ENCODE measurements at places on chromosomes 1 and 21. TPM values are rescaled to one million over a fixed set of nuclear protein-coding genes. Genes with fewer than 3 reads are reported as not detected.

DNA sequence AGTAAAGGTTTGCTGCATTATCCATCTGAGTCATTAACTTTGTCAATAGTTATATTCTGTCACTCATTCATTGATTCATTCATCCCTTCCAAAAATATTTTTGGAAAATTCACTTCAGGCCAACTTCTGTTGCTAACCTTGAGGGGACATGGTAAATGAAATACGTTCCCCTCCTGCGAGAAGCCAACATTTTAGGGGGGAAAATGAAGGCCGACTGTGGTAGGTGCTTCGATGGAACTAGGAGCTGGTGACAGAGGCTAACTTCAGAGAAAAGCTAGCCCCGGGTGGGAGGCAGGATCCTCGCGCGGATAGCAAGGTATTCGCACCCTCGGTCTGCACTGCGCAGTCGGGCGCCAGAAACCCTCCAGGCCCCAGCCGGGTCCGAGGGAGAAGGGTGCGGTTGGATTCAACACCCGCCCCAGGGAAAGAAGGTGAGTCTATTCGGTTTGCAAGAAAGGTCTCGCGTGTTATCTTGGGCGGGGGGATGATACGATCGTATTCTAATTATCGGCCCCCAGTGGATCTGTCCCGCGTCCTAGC, 646 bp upstream of the RRP15 start:
- DNase-seq: peak; percentile 47

DNA sequence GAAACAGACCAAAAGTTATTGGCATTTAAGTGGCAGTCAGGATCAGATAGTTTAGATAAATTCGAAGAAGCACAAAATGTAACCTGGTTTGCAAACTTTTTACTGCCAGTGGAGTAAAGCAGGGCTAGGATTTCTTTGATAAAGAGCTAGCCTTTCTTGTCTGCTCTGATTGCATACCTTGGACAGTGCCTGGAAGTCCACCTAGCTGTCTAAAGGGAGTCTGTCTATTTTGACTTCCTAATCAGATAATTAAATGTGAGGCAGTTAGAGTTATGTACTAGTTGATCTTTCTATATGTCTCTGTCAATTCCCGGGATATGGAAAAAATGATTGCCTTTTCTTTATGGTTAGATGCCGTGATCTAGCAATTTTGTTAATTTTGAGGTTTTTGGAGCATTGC, 4.1 kb downstream of the GPSM2 start:
- no peak for DNase-seq

DNA sequence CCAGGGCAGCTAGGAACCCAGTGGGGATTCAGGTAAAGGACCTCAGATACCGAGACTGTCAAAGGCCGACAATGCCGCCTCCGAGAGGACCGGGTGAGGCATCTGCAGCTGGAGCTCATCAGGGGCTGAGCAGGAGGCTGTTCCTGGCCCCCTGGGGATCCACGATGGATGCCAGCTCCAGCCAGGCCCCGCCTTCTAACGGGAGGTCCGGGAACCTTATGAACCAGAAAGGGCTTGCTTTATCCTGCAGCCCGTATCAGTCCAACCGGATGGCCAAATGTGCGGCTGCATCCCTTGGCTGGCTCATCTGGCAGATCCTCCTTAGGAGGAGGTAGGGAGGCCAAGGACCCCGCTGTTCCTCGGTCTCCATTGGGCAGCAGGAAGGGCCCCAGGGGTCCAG, 32.0 kb downstream of the SLC45A1 start:
- DNase-seq: peak; percentile 78

DNA sequence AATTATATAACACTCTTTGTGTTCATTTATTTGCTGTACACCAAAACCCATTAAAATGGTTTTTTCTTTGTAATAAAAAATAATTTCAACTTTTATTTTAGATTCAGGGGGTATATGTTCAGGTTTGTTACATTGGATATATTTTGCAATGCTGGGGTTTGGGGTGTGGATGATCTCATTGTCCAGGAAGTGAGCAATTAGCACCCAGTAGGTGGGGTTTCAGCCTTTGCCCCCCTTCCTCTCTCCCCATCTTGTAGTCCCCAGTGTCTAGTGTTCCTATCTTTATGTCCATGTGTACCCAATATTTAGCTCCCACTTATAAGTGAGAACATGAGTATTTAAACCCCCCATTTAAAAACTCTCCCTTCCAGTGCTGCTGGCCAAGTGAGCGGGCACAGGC, 184.6 kb downstream of the RHOU start:
- DNase-seq: no peak

- no peak for DNase-seq
Observed at GRCh38 chr21:33266789-33267135, 595 bp downstream of the IL10RB start.

- DNase-seq: no peak
Observed at GRCh38 chr1:224779536-224779935, 149.9 kb upstream of the DNAH14 start.

- no peak for DNase-seq
Observed at GRCh38 chr1:86782482-86782881, 78.1 kb downstream of the SH3GLB1 start.

DNA sequence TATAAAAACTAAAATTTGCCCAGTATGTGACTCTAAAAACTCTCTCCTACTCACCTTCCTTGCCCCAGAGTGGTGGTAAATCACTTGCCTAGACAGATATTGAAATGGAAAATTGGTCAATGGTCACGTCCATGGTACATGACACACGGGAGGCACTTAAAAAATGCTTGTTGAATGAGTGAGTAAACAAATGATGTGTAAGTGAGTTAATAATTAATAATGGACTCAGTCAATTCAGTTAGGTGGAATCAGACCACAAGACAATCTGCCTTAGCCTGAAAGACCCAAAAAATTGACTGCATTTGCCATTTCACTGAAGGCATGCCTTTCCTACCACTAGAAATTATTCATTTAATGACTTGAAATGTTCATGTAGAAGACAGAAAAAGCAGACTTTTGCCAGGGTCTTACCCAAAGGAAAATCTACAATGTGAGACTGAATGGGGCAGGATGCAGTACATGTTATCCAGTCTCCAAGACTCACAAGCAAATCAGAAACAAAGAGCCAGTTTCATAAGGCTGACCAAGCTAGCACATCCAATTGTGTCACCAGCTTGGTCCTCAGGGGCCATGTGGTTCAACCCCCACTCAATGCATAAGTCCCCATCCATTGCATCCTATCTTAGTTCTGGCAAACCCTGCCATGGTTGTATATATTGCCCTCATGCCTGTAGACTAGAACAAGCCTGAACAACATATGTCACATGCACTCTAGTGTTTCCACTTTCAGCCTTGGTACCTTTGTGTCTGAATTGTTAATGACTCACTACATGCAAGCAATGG, 73.6 kb downstream of the TBX15 start:
- DNase-seq: no peak

Gene INTS7
- 10.9 TPM for total RNA-seq

DNA sequence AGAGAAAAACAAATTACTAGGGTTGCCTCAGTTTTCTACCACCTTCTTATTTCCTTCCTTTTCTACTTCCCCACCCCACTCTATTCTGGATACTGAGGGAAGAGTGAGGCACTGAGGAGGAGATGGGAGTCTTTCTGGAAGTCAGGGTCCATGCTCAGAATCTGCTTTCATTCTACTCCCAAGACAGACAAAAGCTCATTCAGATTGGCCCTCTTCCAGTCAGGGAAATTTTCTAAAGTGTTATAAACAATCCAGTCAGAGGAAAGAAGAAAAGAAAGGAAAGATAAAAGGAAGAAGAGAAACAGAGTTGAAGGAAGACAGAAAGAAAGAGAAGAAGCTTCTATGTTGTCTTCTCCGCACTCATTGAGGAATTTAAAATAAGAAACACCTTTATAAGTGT, 228.6 kb downstream of the COP1 start:
- no peak for DNase-seq

- DNase-seq: peak; percentile 59
Observed at GRCh38 chr1:11550664-11551283, 71.8 kb downstream of the DISP3 start.

Gene SLC44A5
- total RNA-seq: 0.27 TPM

Gene FAM72B
- total RNA-seq: 0.67 TPM

GRCh38 chr1:161138431-161138830, 6.0 kb upstream of the DEDD start:
- DNase-seq: no peak

- DNase-seq: no peak
Observed at GRCh38 chr1:18064534-18064933, 43.1 kb upstream of the IGSF21 start.

Gene PROX1
- total RNA-seq: 95.0 TPM

GRCh38 chr21:38503583-38503982, 5.3 kb upstream of the ERG start:
- DNase-seq: no peak

Gene MPC2
- total RNA-seq: 237 TPM

Gene TMEM82
- not detected for total RNA-seq

GRCh38 chr1:41025979-41026819, 4.7 kb upstream of the SLFNL1 start:
- no peak for DNase-seq

- DNase-seq: no peak
Observed at GRCh38 chr1:57632401-57632800, 208.5 kb upstream of the DAB1 start.

DNA sequence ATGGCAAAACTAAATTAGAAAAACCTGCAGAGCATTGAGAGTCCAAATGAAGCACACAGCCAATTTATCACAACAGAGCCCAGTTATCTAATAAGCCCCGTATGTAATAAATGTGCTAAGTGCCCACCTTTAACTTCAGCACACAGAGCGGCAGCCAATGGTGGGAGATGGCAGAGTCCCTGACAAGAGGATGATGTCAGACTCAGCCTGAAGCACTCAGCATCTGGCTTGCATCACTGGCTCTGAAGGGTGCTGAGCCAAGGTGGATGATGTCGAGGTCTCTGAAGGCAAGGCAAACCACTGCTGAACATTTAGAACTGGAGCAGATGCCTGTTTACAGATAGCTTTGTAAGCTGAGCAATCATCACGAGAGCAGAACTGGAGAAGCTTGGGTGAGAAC, 118.3 kb downstream of the NUF2 start:
- peak; percentile 54 for DNase-seq

DNA sequence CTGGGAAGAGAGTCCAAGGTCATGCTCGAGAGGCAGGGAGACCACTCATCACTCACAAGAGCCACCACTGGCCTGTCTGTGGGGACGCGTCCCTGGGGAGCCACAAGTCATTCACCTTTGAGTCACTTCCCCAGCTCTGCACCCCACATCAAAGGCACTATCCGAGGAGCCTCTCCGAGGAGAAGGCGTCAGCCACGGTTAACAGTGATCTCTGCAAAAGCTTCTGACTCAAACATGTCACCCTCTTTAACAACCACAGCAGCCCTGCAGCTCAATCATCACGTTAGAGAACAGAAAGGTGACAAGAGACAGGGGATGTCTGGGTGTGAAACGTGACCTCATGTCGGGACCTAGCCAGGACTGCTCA, 9.0 kb downstream of the LRRC47 start:
- DNase-seq: no peak

- no peak for DNase-seq
Observed at GRCh38 chr1:234553240-234554188, 56.5 kb downstream of the IRF2BP2 start.

DNA sequence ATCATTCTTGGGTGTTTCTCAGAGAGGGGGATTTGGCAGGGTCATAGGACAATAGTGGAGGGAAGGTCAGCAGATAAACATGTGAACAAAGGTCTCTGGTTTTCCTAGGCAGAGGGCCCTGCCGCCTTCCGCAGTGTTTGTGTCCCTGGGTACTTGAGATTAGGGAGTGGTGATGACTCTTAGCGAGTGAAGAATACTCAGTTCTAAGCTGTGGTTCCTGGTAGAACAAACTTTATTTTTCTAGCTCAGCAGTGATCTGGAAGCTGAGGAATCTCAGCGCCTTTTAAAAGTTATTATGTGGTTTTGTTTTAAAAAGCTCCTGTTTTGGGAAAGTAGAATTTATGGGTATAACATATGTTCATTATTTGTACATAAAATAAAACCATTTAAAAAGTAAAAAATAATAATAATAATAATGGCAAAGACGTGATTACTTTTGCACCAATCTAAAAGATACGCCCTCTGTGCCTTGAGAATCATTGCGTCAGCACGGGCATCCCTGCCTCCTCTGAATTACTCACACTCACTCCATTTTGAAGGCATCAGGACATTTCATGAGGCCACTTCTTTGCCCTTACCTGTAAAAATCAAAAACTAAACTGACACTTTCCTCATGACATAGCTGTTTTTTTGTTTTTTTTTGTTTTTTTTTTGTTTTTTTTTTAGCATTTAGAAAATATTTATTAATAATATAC, 29.7 kb upstream of the TNFRSF1B start:
- no peak for DNase-seq

- DNase-seq: peak; percentile 48
Observed at GRCh38 chr1:157154940-157155514, 16.8 kb upstream of the ETV3 start.

Gene GRHL3
- not detected for total RNA-seq

Gene DNAJC6
- total RNA-seq: 3.6 TPM

- DNase-seq: no peak
Observed at GRCh38 chr1:233603478-233603877, 10.4 kb upstream of the KCNK1 start.

DNA sequence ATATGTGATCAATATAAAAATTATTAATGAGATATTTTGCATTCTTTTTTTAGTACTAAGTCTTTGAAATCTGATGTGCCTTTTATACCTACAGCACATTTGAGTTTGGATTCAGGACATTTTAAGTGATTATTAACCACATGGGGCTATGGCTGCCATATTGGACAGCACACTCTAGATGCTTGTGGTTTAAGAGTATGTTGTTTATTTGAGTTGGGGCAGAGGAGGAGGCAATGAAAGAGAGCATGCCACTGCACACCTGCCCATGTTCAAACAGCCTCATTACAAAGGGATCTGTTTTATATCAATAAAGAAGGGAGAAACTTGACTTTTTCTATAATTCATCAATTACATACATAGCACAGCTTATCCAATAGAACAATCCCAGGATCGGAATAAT, 99.4 kb upstream of the EDEM3 start:
- no peak for DNase-seq

DNA sequence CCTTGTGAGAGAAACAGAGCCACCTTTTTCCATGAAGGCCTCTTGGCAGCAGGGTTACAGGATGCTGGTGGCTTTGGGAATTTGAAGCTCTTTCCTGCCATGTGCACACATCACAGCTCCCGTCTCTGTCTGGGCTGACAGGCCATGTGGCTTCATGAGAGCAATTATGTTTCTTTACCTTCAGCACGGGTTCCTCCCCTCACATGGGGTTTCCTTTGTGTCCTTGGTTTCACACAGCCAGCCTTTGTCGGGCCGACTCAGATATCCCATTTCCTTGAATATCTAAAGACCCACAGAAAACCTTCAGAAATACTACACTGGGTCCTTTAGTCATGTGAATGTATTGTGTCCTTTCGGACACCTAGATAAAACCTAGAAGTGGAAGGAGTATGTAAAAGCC, 7.1 kb downstream of the CLIC6 start:
- DNase-seq: no peak

Gene BRDT
- not detected for total RNA-seq

Gene PLA2G5
- total RNA-seq: 47.1 TPM

Gene CRYBG2
- not detected for total RNA-seq

Gene KRTAP12-2
- not detected for total RNA-seq

- DNase-seq: no peak
Observed at GRCh38 chr1:56199956-56200355, 379.4 kb downstream of the PLPP3 start.

Gene MYOM3
- total RNA-seq: 409 TPM

Gene FALEC
- total RNA-seq: not detected

GRCh38 chr1:94218332-94218731, 19.1 kb downstream of the ARHGAP29 start:
- no peak for DNase-seq
